NCI-H1092 (cell line): ENCODE measurements at places on chromosomes 16 and 17.

GRCh38 chr17:41082626-41083025 is 1.3 kb upstream of the KRTAP4-7 start:
- DNase-seq: no peak

- DNase-seq: no peak
Observed at GRCh38 chr17:49249292-49249794, 18.8 kb upstream of the PHOSPHO1 start.

GRCh38 chr17:62648251-62648955 is 20.9 kb downstream of the MRC2 start:
- no peak for DNase-seq

DNA sequence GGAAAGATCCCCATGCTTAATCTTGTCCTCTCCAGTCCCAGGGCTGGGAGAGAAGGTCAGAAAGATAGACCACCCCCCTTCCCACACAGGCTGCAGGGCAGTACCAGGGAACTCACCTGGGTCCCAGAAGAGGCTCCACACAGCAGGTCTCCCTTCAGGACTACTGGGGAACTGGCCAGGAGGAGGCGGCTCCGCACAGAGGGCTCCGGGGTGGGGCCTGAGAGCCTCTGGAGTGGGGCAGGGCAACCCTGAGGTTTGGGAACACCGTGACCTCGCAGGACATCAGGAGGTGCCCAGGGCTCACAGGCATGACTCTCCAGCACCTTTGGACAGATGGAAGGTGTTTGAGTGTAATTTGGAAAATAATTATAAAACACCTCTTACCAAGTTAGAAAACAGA is 11.0 kb downstream of the ABCA3 start:
- DNase-seq: no peak

- DNase-seq: no peak
Observed at GRCh38 chr16:81817296-81817695, 38.2 kb downstream of the PLCG2 start.

GRCh38 chr16:72228014-72228413 is 56.1 kb upstream of the PMFBP1 start:
- DNase-seq: no peak

DNA sequence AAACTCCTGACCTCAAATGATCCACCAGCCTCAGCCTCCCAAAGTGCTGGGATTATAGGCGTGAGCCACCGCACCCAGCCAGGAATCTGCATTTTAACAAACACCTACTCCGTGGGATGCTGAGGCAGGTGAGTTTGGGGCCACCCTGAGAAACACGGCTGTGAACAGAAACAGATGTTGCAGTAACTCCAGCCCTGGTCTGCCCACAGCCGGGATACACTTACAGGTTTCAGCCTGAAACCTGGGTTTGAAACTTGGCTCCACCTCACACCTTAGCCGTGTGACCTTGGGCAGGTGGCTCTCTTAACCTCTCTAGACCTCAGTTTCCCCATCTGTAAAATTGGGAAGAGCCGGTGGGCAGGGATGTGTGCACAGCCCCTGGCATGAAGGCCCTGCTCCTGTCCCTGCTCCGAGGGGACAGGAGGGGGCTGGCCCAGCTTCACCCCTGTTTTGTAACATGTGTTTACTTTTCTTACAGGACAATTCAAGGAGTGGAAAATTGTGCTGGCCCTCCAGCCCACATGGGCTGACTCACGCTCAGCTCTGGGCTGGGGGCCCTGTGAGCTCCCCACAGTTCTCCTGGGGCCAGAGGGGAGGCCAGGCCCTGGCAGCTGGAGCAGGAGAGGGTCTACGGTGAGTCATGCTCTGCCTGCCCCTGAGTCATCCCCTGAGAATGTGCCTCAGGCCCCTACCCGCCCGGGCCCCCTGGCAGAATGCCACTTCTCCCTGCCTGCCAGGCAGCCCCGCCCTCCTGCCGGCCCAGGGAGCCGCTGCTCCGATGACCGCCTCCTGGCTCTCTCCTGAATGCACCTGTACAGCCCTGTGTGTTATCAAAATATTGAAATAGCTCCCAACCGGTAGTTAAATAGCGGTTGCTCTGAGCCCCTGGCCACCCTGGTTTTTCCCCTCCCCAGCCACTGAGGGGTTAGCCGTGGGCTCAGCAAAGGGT is 7.7 kb upstream of the PPL start:
- DNase-seq: peak; percentile 58

GRCh38 chr16:19846436-19846835 is 38.2 kb downstream of the GPRC5B start:
- DNase-seq: no peak

GRCh38 chr16:14133907-14134306 is 62.8 kb downstream of the MRTFB start:
- DNase-seq: no peak

- no peak for DNase-seq
Observed at GRCh38 chr17:49204516-49204915, 5.9 kb downstream of the GNGT2 start.

GRCh38 chr17:67046398-67046797 is 2.0 kb downstream of the CACNG1 start:
- DNase-seq: no peak

DNA sequence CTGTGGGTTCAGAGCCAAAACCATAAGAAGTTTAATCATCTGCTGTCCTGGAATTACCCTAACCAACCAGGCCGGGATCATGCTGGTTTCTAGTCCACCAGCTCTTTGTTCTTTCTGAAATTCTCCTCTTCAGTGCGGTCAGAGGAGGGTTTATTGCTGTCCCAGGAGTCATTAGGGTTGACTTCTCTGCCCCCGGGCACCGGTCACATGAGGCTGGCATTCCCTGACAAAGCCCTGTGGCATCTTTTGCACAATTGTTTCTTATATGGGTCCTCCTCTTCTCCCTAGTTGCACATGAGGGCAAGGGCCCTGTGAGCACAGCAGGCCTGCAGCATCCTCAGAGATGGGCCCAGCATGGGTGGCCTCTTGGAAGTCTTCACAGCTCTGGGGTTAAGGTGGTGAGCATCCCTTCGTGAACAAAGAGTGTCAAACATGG is 243.9 kb downstream of the IRF8 start:
- no peak for DNase-seq

DNA sequence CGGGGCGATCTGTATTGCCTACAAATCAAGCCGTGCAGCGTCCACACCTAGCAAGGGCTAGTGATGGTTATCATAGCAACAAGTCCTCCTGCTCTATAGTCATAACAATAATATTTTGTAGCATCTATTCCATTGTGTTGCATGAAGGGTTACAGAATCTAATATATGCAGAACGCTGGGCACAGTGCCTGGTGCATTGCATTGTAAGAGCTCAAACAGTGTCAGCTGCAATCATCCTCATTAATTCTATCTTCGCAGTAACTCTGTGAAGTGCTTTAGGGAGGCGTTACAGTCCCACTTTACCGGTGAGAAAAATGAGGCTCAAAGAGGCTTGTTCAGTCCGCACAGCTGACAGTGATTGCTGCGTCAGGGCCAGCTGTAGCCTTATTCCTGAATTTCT is 149.4 kb downstream of the RBFOX1 start:
- no peak for DNase-seq

DNA sequence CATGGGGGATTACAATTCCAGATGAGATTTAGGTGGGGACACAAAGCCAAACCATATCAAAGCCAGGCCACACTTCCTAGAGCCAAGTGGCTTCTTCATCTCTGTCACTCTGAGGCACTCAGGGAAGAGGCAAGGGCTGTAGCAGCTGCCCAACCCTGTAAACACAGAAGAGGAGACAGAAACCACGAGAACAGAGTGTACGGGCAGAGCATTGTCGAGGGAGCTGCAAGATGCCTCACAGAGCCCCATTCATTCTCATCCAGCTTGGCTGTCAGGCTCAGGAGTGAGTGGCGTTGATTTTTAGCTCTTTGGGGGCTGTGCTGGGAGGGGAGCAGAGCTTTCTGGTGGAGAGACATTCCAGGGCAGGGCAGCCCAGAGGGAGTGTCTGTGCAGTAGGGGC is 117.2 kb upstream of the SALL1 start:
- no peak for DNase-seq

DNA sequence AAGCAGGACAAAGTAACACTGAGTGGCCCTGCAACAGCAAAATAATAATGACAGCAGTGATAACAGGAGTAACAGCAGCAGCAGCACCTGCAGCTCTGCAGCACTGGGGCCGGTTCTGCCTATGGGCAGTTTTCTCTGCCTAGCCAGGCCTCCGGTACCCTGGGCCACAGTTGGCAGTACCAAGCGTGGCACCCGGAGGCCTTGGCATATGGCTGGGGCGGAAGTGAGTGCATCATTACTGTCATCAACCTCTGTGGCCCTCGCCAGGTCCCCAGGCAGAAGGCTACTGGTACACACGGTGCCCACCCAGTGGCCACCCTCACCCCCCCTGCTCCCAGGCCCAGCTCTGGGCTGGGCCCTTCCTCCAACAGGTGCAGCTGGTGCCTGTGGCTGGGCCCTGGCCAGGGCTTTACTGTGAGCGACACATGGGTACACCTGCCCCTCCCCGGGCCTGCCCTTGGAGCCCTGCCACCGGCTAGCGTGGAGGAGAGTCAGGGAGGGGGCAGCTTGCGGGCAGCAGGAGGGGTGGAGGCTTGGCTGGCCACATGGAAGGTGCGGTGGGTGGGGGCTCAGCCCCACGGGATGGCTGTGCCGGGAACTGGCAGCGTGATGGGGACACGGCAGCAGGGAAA is 3.0 kb downstream of the KCNJ12 start:
- DNase-seq: peak; percentile 68

DNA sequence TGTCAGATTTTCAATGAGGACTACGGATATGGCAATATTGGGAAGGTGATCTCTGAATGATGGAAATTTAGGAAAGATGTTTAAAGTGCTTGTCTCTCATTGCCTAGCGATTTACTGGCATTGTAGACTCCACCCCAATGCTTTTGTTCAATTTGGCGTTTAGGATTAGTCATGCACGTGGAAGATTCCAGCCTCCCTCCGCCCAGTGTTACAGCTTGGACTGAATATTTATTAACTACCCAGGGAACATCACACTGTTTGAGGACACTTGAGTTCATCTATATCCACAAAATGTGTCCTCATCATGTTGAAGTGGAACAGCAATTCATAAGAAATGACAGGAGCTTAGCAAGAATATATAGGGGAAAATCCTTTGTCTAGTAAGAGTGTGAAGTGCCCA is 738.8 kb upstream of the RBFOX1 start:
- DNase-seq: no peak

GRCh38 chr16:77169650-77170236 is 21.2 kb upstream of the MON1B start:
- DNase-seq: peak; percentile 6

DNA sequence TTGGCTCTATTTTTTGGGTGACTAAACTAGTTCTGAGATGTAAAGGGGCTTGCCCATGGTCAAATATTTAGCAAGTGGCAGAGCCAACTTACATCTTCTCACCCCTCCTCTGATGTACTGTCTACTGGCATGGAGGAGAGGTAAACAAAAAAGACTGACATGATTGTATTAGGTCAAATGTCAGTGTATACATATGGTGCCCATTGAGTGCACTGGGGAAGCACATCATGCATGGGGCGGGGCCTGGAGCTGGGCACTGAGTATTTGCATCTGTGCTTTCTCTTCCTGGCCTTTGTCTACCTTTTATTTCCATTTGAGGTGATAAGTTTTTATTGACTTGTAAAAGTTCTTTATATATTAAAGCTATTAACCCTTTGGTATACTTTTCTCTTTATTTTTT is 22.3 kb upstream of the POLR3E start:
- no peak for DNase-seq

DNA sequence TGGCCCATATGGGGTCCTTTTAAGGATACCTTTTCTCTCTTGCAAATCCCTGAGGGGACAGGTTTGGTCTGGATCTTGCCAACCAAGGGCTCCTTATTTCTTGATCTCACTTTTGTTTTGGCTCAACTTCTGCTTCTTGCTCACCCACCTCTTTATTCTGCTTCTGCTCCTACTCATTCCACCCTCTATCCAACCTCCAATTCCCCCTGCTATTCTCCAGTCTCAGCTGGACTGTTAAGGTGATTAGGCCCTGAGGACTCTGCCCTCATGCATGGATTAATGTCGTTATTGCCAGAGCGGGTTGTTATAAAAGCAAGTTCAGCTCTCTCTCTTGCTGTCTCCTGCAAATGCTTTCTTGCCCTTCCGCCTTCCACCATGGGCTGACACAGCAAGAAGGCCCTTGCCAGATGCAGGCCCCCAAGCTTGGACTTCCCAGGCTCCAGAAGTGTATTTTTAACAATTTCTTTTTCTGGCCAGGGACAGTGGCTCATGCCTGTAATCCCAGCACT is 29.8 kb downstream of the LAT start:
- no peak for DNase-seq

- DNase-seq: no peak
Observed at GRCh38 chr17:7249214-7249613, 2.3 kb downstream of the CTDNEP1 start.

GRCh38 chr16:47490471-47490870 is 29.3 kb downstream of the PHKB start:
- DNase-seq: no peak

GRCh38 chr16:88071908-88072307 is 120.7 kb downstream of the BANP start:
- DNase-seq: no peak

DNA sequence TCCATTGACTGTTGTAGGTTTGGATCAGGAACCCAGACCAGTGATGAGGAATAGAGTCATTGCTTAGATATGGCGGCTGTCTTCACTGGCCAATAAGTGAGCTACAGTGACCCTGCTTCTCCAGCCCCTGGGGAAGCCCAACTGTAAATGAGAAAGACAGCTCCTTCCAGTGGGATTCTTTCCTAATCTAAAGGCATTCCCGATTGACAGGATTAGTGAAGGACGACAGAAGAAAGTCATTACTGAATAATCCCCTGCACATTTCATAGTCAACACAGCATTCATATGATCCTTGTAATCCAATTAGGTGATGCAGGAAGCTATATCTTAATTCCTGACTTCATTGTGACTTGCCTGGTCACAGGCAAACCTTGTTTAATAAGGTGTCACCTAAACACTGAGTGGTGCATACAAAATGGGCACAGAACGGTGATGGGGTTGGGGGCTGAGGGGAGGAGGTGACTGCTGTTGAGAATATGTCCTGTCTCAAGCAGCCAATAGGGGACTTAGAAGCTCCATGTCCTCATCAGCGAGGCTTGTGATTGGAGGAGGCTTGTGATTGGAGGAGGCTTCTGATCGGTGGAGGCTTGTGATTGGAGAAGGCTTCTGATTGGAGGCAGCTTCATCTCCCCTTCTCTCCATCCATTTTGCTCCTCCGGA is 242.6 kb downstream of the XYLT1 start:
- no peak for DNase-seq

GRCh38 chr16:84606081-84606875 is 11.6 kb downstream of the COTL1 start:
- no peak for DNase-seq

DNA sequence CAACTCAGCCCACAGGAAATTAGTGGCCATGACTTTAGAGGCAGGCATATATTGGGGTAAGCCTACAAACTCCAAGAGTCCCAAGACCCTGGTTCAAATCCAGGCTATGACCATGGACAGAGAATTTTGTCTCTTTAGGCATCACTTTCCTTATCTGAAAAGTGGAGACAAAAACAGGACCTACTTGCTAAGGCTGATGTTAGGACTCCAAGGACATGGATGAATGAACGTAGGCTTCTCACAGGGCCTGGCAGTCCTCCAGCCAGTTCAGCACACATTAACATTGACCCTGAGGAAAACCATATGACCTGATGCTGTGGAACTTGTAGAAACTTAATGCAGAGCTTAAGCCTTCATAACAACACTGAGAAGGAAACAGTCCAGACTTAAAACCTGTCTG is 1.4 kb downstream of the FKBP10 start:
- no peak for DNase-seq
